Cortex of kidney (tissue), 1 donor: ENCODE measurements at places on chromosomes 1 and 21.

GRCh38 chr1:213186168-213186567 lies 135.1 kb downstream of the RPS6KC1 start:
- no peak for DNase-seq

- DNase-seq: no peak
Observed at GRCh38 chr1:223718850-223719249, 6.5 kb downstream of the CAPN2 start.

DNA sequence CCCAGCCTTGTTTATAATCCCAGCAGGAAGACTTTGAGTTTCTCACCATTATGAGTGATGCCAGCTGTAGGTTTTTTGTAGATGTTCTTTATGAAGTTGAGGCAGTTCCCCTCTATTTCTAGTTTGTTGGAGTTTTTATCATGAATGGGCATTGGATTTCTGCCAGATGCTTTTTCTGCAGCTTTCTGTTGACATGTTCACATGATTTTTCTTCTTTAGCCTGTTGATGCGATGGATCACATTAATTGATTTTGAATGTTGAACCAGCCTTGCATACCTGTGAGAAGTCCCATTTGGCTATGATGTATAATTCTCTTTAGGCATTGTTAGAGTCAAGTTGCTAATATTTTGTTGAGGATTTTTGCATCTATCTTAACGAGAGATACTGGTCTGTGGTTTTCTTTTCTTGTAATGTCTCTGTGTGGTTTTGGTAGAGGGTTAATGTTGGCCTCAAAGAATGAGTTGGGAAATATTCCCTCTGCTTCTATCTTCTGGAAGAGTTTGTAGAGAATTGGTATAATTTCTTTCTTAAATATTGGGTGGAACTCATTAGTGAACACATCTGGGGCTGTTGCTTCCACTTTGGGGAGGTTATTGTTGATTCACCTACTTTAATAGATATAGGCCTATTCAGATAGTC lies 33.2 kb downstream of the ZBTB40 start:
- no peak for DNase-seq

DNA sequence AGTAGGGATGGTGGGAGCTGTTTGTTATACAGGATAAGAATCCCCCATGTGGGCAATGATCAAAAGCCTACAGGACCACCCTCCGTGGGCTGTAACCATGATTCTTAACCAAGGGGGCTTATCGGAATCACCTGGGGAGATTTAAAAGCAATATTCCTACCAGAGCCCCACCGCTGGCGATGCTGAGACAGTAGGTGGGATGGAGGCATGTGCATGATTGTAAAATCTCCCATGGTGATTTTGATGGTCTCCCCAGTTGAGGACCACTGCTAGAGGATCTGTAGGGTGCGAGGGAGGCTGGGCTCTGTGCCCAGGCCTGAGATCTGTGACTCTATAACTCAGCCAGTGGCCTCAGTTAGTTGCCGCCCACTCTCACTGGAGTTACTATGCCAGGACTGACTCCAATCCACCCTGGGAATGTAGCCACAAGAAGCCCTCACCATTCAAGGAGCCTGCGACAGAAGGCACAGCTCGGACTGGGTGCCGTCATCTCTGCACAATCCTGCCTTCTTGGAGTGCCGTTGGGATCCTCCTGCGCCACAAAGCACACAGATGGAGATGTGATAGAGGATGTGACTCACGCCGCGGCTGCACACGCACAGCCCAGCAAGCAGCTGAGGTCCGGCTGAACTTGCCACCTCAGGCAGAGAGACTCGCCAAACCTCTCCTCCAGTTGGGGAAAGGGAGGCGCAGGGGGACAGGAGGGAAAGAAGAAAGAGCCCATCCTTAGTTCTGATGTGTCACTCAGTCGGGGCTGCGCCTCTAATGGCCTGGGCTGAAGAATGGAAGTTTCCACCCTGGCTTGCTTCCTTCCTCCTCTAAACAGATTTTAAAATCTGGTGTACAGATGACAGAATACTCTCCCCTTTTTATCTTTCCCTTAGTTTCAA lies 26.5 kb downstream of the AKNAD1 start:
- DNase-seq: no peak

DNA sequence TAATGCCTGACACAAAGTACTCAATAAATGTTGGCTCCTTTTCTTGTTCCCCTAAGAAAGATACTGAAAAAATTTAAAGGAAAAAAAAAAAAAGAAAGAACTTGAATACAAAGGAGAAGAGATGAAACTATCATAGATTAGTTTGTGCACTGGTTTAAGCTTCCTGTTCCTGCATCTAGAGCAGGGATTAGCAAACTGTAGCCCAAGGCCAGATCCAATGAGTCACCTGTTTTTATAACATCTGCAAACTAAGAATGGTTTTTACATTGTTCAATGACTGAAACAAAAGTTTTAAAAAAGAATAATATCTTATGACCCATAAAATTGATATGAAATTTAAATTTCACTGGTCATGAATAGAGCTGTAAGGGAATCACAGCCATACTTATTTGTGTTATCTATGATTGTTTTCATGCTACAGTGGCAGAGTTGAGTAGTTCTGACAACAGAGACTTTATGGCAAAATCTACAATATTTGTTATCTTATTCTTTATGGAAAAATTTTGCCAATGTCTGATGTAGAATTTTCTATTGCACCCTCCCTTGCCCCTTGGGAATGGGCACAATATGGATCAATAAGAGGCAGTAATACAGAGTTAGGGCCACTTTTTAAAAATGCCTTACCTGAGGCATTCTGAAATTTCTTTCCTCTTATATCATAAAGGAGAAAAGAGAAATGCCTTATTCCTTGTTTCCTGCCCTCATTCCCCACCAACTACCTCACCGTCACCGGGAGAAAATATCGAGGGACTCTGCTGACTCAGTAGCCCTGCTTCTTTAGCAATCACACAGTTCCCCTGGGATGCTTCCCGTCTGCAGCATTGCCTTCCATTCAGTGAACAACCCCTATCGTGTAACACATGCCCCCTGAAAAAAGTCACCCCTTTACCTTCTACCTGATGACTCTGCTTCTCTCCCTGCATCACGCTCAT lies 50.6 kb downstream of the WDR64 start:
- no peak for DNase-seq

DNA sequence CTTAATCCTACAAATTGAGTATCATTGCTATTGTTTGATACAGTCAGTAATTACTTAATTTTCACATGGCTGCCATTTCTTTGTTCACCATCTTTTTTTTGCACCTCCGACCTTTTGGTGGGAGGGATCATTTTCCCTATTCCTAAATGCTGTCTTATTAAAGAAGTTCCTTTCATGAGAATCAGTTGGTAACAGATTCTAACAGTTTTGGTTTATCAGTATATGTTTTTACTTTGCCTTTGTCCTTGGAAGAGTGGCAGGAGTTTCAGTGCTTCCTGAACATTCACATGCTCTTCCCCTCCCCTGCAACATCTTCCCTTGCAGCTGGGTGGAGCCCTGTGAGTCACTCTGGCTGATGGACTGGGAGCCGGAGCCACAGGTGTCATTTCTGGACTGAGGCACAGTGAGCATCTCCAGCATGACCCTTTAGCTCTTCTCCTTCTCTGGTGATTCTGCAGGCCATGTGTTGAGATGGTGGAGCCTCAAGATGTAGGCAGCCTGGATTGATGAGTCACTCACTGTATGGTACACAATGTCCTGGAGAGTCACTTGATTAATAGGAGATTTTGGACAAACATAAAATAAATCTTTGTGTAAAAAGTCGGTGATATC lies 217.7 kb downstream of the URB2 start:
- DNase-seq: no peak

DNA sequence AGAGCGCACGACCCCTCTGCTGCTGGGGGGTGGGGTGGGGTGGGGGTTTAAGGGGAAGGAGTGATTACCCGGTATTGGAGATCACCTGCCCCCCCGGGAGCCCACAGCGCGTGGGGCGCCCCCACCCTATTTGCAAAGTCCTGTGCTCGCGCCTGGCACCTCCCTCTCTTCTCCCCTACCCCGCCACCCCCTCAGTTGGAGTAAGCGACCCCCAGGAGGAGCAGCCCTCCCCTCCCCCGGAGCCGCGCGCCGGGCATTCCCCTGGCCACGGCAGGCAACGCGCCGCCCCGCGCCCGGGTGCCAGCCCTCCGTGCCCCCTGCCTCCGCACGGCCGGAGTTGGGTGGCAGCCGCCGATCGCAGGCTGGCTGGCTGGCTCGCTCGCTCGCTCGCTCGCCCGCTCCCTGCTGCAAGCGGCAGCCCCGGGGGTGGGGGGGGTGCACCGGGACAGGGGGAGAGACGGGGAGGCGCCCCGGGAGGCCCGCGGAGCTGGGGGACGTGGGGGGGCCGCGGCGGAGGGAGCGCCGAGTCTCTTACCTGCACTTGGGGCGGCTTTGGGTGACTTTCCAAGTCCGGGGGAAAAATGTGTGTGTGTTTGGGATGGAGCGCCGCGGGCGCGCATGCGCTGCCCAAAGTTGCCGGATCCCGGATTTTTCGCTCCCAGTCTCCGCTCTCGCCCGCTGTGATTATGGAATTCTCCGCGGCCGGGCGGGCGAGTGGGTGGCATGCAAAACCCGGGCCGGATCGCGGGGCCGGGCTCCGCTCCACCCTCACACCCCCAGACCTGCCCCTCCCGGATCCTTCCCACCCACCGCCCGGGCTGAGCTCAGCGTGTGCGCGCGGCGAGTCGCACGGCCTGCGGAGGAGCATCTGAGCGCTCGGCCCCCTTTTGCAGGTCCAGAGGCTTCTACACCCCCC lies at the start of gene CASZ1:
Gene CASZ1 (minus strand): TSS at position 618 of the 916 bp plus-strand sequence. CDS start 102,757 bp downstream, outside the sequence.
- no peak for DNase-seq

DNA sequence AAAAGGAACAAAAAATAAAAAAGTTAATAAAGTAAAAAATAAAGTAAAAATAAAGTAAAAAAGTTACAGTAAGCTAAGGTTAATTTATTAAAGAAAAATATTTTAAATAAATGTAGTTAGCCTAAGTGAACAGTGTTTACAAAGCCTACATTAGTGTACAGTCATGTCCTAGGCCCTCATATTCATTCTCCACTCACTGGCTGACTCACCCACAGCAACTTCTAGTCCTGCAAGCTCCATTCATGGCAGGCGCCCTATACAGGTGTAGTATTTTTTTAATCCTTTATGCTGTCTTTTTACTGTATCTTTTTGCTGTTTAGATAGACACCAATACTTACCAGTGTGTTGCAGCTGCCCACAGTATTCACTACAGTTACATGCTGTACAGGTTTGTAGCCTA lies 12.4 kb downstream of the ADAR start:
- DNase-seq: no peak

DNA sequence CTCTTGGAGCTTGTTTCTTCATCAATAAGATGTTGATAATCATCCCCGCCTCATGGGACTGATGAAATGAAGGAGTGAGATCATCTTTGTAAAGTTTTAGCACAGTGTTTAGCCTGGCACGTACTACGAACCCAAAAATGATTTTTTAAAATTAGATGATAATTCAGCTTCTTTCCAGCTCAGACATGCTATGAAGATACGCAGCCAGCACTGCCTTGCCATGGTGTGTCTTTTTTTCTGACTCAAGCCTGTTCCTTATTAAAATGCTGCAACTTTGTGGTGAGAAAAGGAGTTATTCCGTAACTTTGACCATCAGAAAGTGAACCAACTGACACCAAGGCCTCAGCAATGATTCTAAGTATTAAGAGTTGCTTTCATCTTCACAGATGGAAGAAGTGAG lies 269.0 kb downstream of the LTN1 start:
- DNase-seq: no peak

- no peak for DNase-seq
Observed at GRCh38 chr1:200296091-200296661, 113.7 kb downstream of the ZNF281 start.

- no peak for DNase-seq
Observed at GRCh38 chr21:33753886-33754285, 111.6 kb downstream of the ITSN1 start.

DNA sequence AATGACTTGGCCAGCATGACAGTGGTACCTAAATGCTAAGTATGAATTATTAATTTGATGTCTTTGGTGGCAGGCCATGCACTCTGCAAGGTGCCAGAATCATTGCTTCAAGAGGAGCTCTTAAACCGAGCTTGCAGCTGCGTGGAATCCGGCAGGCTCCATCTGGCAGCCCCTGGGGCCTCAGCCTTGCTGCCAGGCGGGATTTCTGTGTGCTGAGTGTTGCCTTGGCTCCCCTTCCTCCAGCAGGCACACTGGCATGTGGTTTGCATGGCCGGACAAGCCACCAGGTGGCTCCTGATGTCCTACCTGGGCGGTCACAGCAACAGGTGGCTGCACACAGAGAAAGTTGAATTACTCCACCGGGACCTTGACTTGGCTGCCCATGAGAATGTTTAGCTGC lies 155.4 kb downstream of the URB2 start:
- no peak for DNase-seq

GRCh38 chr21:14358775-14359174 lies 24.2 kb downstream of the HSPA13 start:
- DNase-seq: no peak
